Activated CD8-positive, alpha-beta T cell treated with anti-CD3 and anti-CD28 coated beads, Interleukin-2, amount 10 ng/mL, durations not matched to agents 7 days and 5 days (primary cell): ENCODE measurements at places on chromosomes 16 and 17. TPM values are rescaled to one million over a fixed set of nuclear protein-coding genes. Genes with fewer than 3 reads are reported as not detected.

The NACA2 gene
- total RNA-seq, result not detected

GRCh38 chr16:84648595-84649510 is 542 bp downstream of the KLHL36 start:
- peaks cover 30% of the 10 kb centered on the region for H3K36me3 ChIP-seq
- peaks cover 19% of the 10 kb centered on the region for H3K27me3 ChIP-seq
- peaks cover 46% of the 10 kb centered on the region for H3K4me1 ChIP-seq
- peak overlapping the region; percentile 72 for H3K4me3 ChIP-seq
- DNase-seq, result peak; percentile 41
- peak overlapping the region; percentile 54 for H3K27ac ChIP-seq

DNA sequence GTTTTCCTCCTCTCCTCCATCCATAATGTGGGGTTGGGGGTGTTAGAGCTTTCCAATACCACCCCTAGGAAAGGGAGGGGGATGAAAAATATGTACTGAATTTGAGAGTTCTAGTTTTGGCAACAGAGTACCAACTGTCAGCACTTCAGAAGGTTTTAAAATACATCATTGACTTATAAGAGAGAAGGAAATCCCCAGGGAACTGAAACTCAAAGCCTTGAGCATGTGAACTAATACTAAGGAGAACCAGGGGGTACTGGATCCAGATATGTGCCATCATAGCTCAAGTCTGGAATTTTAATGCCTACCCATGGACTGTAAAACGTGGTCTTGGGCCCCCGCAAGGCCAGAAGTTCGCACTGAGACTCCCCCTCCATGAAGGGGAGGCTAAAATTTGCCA is 15.8 kb downstream of the CACNG5 start:
- H3K27ac ChIP-seq, result no peak overlapping the region
- no peaks in the 10 kb centered on the region for H3K4me1 ChIP-seq
- DNase-seq, result no peak
- H3K4me3 ChIP-seq, result no peak overlapping the region

GRCh38 chr17:1928976-1929375 is 96.2 kb downstream of the RTN4RL1 start:
- DNase-seq, result no peak
- H3K27me3 ChIP-seq, result peaks cover 2% of the 10 kb centered on the region
- no peaks in the 10 kb centered on the region for H3K4me1 ChIP-seq
- H3K27ac ChIP-seq, result no peak overlapping the region
- no peaks in the 10 kb centered on the region for H3K36me3 ChIP-seq

DNA sequence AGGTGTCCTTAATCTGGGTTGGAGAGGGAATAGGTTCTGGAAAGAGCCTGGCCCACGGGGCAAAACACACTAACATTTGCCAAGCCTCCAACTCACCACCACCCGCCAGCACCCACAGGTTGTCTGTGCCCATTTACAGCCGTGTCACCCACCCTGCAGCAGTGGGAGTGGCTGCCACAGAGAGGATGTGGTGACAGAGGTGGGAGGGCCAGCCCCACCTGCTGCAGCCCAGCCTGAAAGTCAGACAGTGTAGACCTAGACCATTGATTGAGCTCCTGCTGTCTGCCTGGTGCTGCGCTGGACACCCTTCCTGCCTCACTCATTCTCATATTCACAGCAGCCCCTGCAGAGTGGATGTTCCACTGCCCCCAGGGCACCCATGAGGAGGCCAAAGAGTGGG is 44.7 kb downstream of the IL21R start:
- peak; percentile 90 for DNase-seq
- H3K27ac ChIP-seq, result peak overlapping the region; percentile 96
- H3K4me1 ChIP-seq, result peaks cover 61% of the 10 kb centered on the region
- no peaks in the 10 kb centered on the region for H3K27me3 ChIP-seq
- peak overlapping the region; percentile 60 for H3K4me3 ChIP-seq

DNA sequence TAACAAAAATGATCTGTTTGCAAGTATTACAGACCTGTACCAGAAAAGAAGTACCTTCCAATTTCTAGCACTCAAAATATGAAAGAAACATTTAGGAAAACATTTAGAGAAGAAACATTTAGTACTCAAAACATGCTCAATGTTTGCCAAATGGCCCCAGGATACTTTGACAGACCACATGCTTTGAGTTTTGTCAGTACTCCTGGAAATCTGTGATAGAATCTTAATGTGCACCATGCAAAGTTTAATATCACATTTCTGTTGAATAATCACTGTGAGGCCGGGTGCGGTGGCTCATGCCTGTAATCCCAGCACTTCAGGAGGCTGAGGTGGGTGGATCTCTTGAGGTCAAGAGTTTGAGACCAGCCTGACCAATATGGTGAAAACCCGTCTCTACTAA is 8.5 kb upstream of the ZC3H7A start:
- H3K27me3 ChIP-seq, result peaks cover 3% of the 10 kb centered on the region
- no peak overlapping the region for H3K27ac ChIP-seq
- no peak overlapping the region for H3K4me3 ChIP-seq
- no peak for DNase-seq

DNA sequence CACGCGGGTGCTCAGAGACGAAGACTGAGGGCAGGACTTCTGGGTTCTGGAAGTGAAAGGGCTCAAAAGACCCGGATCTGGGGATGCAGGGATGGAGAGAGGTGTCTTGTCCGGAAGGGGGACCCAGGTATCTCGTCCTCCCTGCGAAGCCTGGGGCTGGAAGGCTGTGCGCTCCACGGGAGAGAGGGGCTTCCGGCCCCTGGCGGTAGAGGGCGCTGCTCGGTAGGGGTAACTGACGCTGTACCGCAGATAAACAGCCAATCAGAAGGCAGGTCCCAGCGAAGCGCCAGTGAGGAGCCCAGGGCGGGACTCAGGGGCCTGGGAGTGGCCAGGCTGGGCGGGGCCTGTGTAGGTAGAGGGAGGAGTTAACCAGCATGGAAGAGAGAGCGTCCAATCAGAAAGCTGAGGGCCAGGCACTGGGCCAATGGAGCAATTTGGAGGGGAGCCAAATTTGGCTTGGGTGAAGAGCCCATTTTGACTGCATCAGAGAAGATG is 804 bp downstream of the TGFB1I1 start:
- DNase-seq, result peak; percentile 46
- H3K27me3 ChIP-seq, result peaks cover 35% of the 10 kb centered on the region
- H3K4me1 ChIP-seq, result peaks cover 30% of the 10 kb centered on the region
- H3K27ac ChIP-seq, result no peak overlapping the region
